ENCODE measurements at places on chromosomes 6 and 20.
A peak's percentile ranks its signal among the peaks of the same experiment; 100 is the strongest.

- no peak for ATAC-seq
These were observed 332.3 kb downstream of the ZFAND3 start for GRCh38 chr6:38151580-38152500.

- no peak for ATAC-seq
These were observed 10.4 kb upstream of the FRMD1 start for GRCh38 chr6:168089186-168090063.

GRCh38 chr6:109690373-109690736 is 647 bp downstream of the AK9 start:
- peak; percentile 46 for ATAC-seq

- no peak for ATAC-seq
These were observed 129.7 kb upstream of the MAP3K4 start for GRCh38 chr6:160861824-160862223.

- peak; percentile 90 for ATAC-seq
These were observed 43.0 kb downstream of the KIF16B start for GRCh38 chr20:16530201-16530681.
